MCF 10A (cell line): ENCODE measurements at places on chromosomes 2 and 18. TPM values are rescaled to one million over a fixed set of nuclear protein-coding genes. Genes with fewer than 3 reads are reported as not detected.
A peak's percentile ranks its signal among the peaks of the same experiment; 100 is the strongest.

DNA sequence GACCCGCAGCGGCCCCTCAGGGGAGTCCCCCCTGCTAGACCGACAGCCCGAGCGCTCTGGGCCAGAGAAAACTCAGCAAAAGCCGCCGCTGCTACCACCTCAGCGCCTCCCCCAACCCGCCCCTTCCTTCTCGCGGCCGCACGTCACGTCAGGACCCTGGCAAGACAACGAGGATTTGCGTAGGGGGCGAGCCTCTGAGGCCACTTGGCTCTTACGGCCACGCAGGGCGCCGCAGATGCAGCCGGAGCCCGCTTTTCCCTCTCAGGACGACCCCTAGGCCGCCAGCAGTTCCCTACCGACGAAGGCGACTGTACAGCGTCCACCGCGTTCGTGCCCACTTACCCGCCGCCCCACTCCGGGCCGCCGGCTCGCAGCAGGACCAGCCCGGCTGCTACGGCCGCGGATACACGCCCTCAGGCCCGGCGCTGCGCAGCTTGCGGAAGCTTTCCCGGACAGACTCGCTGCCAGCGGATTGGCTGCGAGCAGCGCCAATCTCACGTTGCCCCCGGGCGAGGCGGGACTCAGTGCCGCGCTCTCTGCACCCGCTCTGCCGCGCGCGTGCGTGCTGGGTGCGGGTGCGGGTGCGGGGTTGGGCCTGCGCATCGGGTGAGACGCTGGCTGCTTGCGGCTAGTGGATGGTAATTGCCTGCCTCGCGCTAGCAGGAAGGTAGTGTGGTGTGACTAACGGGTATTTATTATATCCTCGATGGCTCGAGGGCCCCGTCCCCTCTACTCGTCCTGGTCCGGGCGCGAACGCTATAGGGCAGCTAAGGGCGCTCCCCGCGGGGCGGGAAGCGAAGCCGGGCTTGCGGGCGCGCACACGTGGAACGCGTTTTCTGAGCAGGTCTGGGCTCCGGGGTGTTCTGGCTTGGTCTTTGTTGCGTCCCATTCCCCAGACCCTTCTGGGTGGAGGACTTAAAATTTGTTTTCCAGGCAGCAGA is at the start of the genes ORMDL1 and PMS1:
Gene ORMDL1 (minus strand): TSS at position 413 of the 941 bp plus-strand sequence. CDS start 1,744 bp downstream, outside the sequence.
Gene PMS1 (plus strand): TSS at position 524 of the 941 bp plus-strand sequence. CDS start 7,360 bp downstream, outside the sequence.
- peak within 1 kb of the TSS; percentile 90 for H3K4me3 ChIP-seq
- no peaks in the 10 kb centered on the region for H3K27me3 ChIP-seq
- peak within 1 kb of the TSS; percentile 73 for H3K27ac ChIP-seq
- H3K4me1 ChIP-seq, result peaks cover 41% of the 10 kb centered on the region

GRCh38 chr2:43905871-43906270 is 67.1 kb downstream of the ABCG8 start:
- no peaks in the 10 kb centered on the region for H3K27me3 ChIP-seq
- peaks cover 5% of the 10 kb centered on the region for H3K4me1 ChIP-seq
- H3K4me3 ChIP-seq, result no peak overlapping the region
- peaks cover 89% of the 10 kb centered on the region for H3K36me3 ChIP-seq

DNA sequence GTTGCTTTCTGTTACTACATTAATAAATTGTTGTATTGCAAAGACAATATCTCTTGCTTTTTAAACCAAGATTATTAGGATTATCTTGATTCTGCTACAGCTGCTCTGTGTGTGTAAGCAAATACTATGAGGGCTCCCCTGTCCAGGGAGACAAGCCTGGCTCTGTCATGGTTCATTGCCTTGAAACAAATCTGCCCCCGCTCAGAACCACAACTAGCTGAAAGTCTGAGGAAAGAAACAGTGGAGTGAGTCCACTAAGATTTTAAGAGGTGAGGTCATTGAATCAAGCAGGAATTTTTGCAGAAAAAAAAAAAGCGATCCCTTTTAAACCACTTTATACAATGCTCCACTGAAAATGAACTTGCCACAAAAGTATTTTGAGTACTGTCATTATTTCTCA is 30.8 kb upstream of the LRRTM4 start:
- no peaks in the 10 kb centered on the region for H3K4me1 ChIP-seq
- H3K4me3 ChIP-seq, result no peak overlapping the region
- no peak overlapping the region for H3K27ac ChIP-seq
- H3K27me3 ChIP-seq, result no peaks in the 10 kb centered on the region

DNA sequence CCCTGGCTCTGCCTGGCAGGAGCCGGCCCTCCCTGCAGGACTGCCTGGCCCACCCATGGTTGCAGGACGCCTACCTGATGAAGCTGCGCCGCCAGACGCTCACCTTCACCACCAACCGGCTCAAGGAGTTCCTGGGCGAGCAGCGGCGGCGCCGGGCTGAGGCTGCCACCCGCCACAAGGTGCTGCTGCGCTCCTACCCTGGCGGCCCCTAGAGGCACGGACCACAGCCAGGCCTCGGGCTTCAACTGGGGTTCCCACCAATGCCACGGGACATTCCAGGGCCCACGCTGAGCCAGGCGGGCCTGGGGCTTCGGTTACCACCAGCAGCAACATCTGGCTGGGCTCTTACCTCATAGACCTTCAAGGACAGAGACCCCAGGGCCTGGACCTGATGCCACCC is 6.1 kb upstream of the GMPPA start:
- no peak overlapping the region for H3K4me3 ChIP-seq
- no peak for DNase-seq
- no peaks in the 10 kb centered on the region for H3K27me3 ChIP-seq
- peak overlapping the region; percentile 42 for H3K27ac ChIP-seq
- H3K36me3 ChIP-seq, result peaks cover 4% of the 10 kb centered on the region

- no peak overlapping the region for H3K4me3 ChIP-seq
- DNase-seq, result no peak
- H3K4me1 ChIP-seq, result no peaks in the 10 kb centered on the region
- no peak overlapping the region for H3K27ac ChIP-seq
Observed at GRCh38 chr2:206040525-206040924, 45.4 kb downstream of the INO80D start.

DNA sequence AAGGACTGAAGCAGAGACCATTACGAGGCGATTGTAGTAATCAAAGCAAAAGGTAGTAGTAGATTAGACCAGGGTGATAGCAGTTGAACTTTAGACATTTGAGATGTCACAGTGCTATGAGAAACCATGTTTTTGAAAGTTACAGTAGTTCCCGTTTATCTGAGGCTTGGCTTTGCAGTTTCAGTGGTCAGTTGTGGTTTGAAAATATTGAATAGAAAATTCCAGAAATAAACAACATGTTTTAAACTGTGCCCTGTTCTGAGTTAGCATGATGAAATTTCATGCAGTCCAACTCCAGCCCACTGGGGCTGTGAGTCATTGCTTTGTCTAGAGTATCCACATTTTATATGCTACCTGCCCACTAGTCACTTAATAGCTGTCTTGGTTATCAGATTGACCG is 47.5 kb downstream of the ZNF638 start:
- H3K27me3 ChIP-seq, result no peaks in the 10 kb centered on the region
- H3K27ac ChIP-seq, result peak overlapping the region; percentile 67
- H3K4me3 ChIP-seq, result no peak overlapping the region
- peaks cover 75% of the 10 kb centered on the region for H3K36me3 ChIP-seq
- H3K4me1 ChIP-seq, result peaks cover 39% of the 10 kb centered on the region

- H3K4me3 ChIP-seq, result no peak overlapping the region
- H3K4me1 ChIP-seq, result no peaks in the 10 kb centered on the region
- H3K36me3 ChIP-seq, result peaks cover 4% of the 10 kb centered on the region
- no peak overlapping the region for H3K27ac ChIP-seq
- H3K27me3 ChIP-seq, result no peaks in the 10 kb centered on the region
Observed at GRCh38 chr2:23622966-23623675, 238.1 kb downstream of the KLHL29 start.

- peaks cover 10% of the 10 kb centered on the region for H3K4me1 ChIP-seq
- DNase-seq, result no peak
- H3K4me3 ChIP-seq, result no peak overlapping the region
- H3K27me3 ChIP-seq, result no peaks in the 10 kb centered on the region
- H3K27ac ChIP-seq, result no peak overlapping the region
- H3K36me3 ChIP-seq, result no peaks in the 10 kb centered on the region
Observed at GRCh38 chr2:221569425-221569845, 2.7 kb downstream of the EPHA4 start.

- DNase-seq, result no peak
- H3K27me3 ChIP-seq, result peaks cover 1% of the 10 kb centered on the region
- H3K4me3 ChIP-seq, result no peak overlapping the region
- no peak overlapping the region for H3K27ac ChIP-seq
Observed at GRCh38 chr18:47979611-47980200, 49.2 kb upstream of the SMAD2 start.

- H3K27ac ChIP-seq, result no peak overlapping the region
- peaks cover 27% of the 10 kb centered on the region for H3K4me1 ChIP-seq
- no peaks in the 10 kb centered on the region for H3K27me3 ChIP-seq
- H3K36me3 ChIP-seq, result no peaks in the 10 kb centered on the region
Observed at GRCh38 chr2:20609349-20609994, 41.4 kb downstream of the HS1BP3 start.

DNA sequence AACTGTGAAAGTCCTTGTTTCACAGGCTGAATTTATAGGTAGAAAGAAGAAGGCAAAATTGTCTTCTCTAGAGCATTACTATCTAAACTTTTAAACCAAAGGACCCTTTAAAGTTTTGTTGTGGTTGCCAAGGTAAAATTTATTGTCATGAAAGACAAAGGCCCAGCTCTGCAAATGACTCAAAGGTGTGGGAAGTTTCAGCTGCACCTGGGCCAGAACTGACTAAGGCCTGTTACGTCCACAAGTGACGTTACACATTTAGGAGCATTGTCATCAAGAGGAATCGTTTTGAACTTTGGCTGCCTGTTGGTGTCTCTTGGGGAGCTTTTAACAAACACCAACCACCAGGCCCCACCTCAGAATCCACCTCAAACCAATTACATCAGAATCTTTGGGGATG is 8.1 kb upstream of the DSC3 start:
- no peak overlapping the region for H3K27ac ChIP-seq
- DNase-seq, result peak; percentile 29
- H3K36me3 ChIP-seq, result peaks cover 6% of the 10 kb centered on the region

DNA sequence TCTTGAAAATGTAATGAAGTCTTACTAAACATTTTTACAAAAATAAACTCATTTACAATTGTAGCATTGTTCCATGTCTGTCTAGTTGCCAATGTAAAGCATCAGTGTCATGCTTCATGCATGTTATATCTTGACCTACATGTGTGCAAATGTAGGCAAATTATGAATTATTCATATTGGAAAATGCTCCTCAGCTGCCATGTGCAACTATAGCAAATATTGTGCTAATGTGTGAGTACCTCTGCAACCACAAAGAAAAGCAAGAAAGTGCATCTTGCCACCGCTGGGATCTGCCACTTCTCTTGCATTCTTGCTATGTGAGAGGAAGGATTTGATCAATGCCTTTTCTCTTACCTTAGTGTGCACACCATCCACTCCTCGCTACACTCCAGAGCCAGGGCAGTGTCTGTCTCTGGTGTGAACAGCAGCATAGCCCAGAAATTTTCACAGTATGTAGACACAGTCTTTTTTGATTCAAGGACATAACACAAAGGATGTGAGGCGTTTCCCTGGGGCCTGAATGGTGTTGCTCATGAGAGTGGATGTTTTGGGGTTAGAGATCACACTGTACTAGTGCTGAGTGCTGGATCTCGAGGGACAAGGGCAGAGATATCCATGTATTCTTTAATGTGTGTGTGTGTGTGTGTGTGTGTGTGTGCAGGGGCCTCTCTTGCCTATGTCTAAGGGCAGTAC is 47.6 kb upstream of the HAAO start:
- H3K36me3 ChIP-seq, result no peaks in the 10 kb centered on the region
- H3K27me3 ChIP-seq, result no peaks in the 10 kb centered on the region
- peaks cover 16% of the 10 kb centered on the region for H3K4me1 ChIP-seq
- DNase-seq, result no peak
- no peak overlapping the region for H3K27ac ChIP-seq

- no peak overlapping the region for H3K27ac ChIP-seq
- no peaks in the 10 kb centered on the region for H3K4me1 ChIP-seq
- H3K36me3 ChIP-seq, result no peaks in the 10 kb centered on the region
- H3K4me3 ChIP-seq, result no peak overlapping the region
Observed at GRCh38 chr2:158692372-158693103, 102.6 kb upstream of the DAPL1 start.

GRCh38 chr2:122707224-122707824 is 951.9 kb downstream of the TSN start:
- DNase-seq, result no peak
- H3K27me3 ChIP-seq, result no peaks in the 10 kb centered on the region
- H3K36me3 ChIP-seq, result no peaks in the 10 kb centered on the region

- no peaks in the 10 kb centered on the region for H3K4me1 ChIP-seq
- H3K36me3 ChIP-seq, result peaks cover 24% of the 10 kb centered on the region
- H3K27me3 ChIP-seq, result no peaks in the 10 kb centered on the region
- no peak for DNase-seq
- peak overlapping the region; percentile 94 for H3K4me3 ChIP-seq
Observed at GRCh38 chr2:24971286-24971535, 544 bp downstream of the DNAJC27 start.

DNA sequence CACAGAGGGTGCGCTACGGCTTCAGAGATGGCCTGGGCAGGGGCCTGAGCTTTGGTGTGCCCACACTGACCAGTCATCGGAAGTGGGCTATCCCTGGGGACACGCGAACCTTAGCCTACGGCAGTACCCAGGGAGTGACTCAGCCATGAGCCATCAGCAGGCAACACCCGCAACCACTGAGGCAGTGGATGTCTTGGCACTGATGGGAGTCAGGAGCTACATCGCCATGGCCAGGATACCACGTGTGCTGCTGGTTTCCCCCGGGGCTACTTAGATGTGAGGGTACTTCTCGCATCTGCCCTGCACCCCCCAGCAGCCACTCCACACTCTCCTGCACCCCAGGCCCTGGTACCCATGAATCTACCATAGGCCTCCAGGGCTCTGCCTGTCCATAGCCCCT is 12.8 kb upstream of the HPCAL1 start:
- H3K4me1 ChIP-seq, result peaks cover 41% of the 10 kb centered on the region
- peak overlapping the region; percentile 27 for H3K27ac ChIP-seq
- H3K36me3 ChIP-seq, result no peaks in the 10 kb centered on the region
- no peak overlapping the region for H3K4me3 ChIP-seq
- peak; percentile 93 for DNase-seq

DNA sequence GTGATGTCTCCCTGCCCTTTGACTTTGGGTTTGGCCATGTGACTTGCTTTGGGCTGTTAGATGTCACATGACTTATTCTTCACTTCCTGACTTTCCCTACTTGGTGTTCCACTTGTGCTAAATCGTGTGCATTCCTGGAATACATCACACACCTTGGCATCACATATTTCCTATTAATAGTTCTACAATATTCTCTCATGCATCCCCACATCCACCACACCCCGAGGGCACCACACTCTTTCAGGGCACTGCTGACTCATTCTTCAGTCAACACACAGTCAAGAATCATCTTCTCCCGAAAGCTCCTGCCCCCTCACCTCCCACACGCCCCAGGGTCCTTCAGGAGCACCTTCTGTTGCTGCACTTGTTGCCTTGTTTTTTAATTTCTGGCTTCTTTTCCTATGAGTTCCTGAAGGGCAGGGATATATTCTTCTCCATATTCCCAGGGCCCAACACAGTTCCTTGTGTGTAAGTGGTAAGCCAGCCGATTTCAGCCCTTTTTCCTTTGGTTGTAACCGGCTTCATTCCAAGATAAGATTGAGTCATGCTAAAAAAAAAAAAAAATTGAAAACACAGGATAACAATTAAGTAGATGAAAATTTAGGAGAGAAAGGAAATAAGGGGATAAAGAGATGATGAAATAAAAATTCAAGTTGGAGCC is 341.4 kb downstream of the SLC4A3 start:
- peaks cover 17% of the 10 kb centered on the region for H3K4me1 ChIP-seq
- H3K27ac ChIP-seq, result peak overlapping the region; percentile 61
- DNase-seq, result peak; percentile 97
- peak overlapping the region; percentile 35 for H3K4me3 ChIP-seq
- H3K27me3 ChIP-seq, result no peaks in the 10 kb centered on the region

Gene INHA
- 1.2 and 2.2 TPM in 2 replicates for total RNA-seq

Gene SRD5A2
- total RNA-seq, result not detected in 2 replicates

Gene ABCG5
- not detected in 2 replicates for total RNA-seq

Gene LBX2
- total RNA-seq, result not detected in 2 replicates

Gene SAG
- not detected in 2 replicates for total RNA-seq

Gene SLC38A11
- not detected in 2 replicates for total RNA-seq

Gene CPLX4
- total RNA-seq, result not detected in 2 replicates

Gene FOXD4L1
- total RNA-seq, result 0.63 and 0.98 TPM in 2 replicates

Gene SERPINB11
- total RNA-seq, result not detected in 2 replicates

Gene ADAM23
- 0.12 TPM in 1 of 2 replicates, not detected in the other for total RNA-seq

Gene DES
- not detected in 2 replicates for total RNA-seq

Gene SLC30A3
- total RNA-seq, result not detected in 2 replicates

Gene SIX3
- total RNA-seq, result not detected in 2 replicates

Gene UGT1A4
- total RNA-seq, result 0.12 TPM in 1 of 2 replicates, not detected in the other
